ENCODE measurements at places on chromosomes 2 and 18.
A peak's percentile ranks its signal among the peaks of the same experiment; 100 is the strongest.

DNA sequence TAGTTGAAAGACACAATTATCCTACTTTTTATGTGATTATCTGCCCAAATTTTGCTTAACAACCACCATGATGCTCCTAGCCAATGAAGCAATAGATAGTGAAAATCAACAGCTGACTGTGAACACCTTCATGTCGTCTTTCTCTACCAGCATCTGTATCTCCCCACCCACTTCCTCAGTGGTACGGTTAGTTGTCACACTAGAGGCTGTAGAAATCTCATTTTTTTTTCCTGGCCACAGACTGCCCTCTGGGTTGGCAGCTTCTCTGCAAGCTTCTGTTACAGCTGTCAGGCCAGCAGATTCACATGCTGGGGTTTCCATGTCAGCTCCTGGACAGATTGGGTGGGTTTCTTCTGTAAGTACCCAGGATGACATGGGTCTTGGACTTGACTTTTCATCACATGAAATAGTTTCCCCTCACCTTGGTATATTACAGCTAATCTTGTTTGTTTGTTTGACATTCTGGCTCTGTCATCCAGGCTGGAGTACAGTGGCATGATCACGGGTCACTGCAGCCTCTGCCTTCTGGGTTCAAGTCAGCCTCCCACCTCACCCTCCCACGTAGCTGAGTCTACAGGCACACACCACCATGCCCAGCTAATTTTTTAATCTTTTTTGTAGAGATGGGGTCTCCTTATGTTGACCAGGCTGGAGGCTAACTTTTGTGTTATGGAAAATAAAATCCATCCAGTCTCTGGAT is 24.3 kb downstream of the STAT4 start:
- DNase-seq, result no peak

DNA sequence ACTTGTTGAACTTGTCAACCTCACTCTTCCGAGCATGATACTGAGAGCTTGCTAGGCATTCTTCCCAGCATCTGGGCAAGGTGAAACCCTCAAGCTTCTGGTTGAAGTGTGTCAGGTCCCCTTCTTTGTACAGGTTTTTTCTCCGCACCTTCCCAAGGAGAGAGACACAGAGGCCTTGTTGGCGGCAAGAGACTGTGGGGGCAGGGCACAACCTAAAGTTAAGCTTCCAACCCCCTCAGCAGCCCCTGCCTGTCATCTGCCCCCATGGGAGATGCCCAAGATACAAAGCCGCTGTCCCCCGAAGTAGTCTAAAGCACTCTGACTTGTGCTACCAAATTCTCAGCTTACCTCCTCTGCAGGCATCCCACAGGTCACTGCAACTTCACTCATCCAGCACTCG is 64.9 kb downstream of the XDH start:
- DNase-seq, result no peak

DNA sequence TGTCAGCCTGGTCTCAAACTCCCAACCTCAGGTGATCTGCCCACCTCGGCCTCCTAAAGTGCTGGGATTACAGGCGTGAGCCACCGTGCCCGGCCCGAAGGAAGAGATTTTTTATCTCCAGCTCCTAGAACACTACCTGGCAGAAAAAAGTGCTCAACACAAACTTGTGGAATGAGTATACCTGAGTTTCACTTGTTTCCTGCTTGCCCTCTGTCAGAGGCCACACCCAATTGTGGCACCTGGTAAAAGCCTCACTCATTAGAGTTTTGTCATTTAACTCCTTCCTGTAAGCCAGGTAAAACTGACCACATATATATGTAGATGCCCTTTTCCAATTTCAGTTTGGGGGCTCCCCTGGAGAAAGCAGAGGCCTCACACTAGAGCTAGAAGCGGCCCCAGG is 42.2 kb upstream of the RTN4 start:
- no peak for DNase-seq

- peak; percentile 16 for DNase-seq
These were observed 187.8 kb upstream of the FAM98A start for GRCh38 chr2:33786881-33787280.

- DNase-seq, result no peak
These were observed 16.5 kb downstream of the ARL4C start for GRCh38 chr2:234480337-234480736.

DNA sequence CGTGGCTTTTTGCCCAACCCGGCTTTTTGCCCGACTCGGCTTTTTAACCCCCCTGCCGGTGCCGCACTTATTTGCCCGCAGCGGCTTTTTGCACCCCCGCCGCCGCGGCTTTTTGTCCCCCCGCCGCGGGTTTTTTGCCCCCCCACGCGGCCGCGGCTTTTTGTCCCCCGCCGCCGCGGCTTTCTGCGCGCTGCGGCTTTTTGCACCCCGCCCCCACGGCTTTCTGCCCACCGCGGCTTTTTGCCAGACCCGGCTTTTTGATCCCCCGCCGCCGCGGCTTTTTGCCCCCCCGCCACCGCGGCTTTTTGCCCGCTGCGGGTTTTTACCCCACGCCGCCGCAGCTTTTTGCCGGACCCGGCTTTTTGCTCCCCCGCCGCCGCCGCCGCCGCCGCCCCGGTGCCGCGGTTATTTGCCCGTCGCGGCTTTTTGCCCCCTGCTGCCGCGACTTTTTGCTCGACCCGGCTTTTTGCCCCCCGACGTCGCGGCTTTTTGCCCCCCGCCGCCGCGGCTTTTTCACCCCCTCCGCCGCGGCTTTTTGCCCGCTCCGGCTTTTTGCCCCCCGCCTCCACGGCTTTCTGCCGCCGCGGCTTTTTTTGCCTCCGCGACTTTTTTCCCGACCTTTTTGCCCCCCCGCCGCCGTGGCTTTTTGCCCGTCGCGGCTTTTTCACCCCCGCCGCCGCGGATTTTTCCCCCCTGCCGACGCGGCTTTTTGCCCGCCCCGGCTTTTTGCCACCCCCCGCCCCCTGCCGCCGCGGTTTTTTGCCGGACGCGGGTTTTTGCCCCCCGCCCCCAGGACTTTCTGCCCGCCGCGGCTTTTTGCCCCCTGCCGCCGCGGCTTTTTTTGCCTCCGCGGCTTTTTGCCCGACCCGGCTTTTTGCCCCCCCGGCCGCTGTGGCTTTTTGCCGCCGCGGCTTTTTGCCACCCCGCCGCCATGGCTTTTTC is 2786.5 kb downstream of the RPIA start:
- no peak for DNase-seq
